ENCODE measurements at places on chromosomes 3 and 15.

GRCh38 chr15:28929200-28929599 is 43.4 kb downstream of the APBA2 start:
- no peak for DNase-seq

- no peak for DNase-seq
These were observed 14.8 kb downstream of the TNK2 start for GRCh38 chr3:195893516-195893915.

DNA sequence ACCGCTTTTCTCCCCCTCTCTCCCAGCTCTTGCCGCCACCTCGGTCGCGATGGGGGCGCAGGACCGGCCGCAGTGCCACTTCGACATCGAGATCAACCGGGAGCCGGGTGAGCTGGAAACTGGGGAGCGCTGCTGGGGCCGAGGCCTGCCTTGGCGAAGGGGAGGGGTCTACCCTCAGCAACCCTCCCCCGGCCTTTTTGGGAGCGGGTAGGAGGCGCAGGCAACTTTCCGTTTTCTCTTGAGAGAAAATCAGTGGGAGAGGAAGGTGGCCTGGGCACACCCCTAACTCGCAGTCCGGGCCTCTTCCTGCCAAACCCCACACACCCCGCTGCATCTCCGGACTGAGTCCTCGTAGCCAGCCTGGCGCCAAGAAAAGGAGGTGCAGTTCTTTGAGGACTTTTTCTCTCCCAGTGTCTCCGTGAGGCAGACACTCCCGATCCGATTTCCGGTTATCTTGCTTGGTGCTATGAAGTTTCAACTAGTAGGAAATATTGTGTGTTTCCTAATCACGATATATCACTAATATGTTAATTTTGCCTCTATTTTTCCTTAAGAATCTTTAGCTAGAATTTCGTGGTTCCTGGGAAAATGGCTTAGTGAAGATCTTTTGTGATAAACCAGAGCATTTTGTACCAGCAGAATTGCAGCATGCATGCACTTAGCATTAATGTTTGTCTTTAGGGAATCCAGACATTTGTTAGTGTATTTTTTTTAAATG is 631 bp downstream of the NKTR start:
- peak; percentile 56 for DNase-seq

- no peak for DNase-seq
These were observed 121.9 kb upstream of the PDZRN3 start for GRCh38 chr3:73746623-73747022.

DNA sequence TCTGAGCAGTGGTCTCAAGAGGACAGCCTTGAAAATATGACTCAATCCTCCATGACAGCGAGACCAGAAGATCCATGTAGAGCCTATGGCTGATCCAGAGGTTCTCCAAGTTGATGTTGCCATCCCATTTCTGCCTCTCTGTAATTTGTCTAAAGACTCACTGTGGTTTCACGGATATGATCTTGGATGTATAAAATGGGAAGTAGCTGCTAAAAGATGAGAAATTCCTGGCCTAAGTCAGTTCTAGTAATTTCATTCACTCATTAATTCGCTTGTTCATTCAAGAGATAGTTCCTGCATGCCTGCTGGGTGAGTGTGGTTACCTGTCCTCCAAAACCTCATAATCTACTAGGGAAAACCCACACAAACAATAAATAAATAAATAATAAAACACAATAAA is 145.9 kb downstream of the TNIK start:
- no peak for DNase-seq

GRCh38 chr3:44926921-44927320 is 49.1 kb downstream of the ZDHHC3 start:
- DNase-seq, result no peak

DNA sequence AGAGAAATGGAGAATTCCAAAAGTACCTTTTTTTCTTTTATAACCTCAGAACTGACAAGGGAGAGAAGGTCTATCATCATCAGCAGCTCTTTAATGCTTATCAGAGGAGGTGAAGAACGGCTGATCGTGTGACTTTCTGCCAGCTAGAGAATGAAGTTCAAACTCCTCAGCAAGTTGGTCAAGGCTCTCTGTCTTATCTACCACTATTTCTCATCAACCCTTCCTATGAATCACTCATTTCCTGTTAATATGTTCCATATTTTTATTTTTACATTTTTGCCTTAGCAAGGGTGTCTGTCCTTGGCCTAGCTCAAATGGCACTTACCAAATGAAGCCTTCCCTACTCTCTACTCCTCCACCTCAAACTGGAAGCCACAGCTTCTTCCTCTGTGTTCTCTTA is 73.1 kb upstream of the TSPAN3 start:
- DNase-seq, result no peak

DNA sequence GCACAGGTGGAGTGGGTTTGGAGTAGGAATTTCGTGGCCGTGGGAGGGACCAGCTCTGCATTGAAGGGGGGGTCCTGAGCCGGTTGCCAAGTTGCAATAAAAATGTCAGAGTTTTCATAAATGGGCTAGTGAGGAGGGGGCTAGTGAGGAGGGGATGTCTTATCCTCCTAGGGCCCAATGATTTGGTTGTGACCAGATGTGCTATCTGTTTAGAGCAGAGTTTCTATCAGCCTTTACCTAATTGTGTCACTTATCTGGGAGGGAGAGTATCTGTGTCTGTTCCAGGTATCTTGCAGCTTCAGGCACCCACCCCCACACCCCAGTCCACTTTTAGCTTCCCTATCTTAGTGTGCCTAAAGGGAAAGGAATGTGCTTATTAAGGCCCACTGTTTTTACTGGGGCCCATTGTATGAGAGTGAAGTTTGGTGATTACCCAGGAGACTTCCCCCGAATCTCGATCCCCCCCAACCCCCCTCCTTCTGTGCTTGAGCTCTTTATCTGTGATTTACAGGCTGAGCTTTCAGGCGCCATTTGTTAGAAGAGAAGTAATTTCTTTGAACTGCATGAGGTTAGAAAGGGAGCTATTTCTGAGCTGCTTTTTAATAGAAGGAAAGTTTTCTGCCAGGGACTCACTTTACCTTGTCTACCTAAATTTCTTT is 42.6 kb downstream of the PPCDC start:
- DNase-seq, result no peak

DNA sequence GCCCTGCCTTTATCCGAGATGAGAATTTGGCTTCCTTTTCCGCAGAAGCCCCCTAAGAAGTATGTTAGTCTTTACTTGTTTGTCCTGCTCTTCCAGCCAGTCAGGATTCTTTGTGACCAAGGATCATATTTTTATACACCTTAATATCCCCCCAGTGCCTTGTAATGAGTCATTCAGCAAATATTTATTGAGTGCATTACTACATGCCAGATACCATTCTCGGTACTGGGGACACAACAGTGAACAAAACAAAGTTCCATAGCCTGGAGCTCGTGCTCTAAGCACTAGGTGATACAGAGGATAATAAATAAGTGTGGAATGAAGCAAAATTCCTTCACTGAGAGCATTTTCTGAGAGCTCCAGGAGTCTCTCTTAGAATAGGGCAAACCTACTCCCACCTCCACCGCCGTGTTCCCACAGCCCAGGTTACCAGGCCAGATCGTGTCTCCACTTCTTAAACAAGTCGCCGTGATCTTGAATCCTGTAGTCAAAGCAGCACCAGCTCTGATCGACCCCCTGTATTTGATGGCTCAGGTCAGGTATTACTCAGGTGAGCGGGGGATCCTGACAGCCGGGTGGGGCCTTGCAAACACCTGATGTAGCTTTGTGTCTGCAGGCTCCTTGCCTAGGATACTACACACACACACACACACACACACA is 18.5 kb downstream of the TTC21A start:
- no peak for DNase-seq

DNA sequence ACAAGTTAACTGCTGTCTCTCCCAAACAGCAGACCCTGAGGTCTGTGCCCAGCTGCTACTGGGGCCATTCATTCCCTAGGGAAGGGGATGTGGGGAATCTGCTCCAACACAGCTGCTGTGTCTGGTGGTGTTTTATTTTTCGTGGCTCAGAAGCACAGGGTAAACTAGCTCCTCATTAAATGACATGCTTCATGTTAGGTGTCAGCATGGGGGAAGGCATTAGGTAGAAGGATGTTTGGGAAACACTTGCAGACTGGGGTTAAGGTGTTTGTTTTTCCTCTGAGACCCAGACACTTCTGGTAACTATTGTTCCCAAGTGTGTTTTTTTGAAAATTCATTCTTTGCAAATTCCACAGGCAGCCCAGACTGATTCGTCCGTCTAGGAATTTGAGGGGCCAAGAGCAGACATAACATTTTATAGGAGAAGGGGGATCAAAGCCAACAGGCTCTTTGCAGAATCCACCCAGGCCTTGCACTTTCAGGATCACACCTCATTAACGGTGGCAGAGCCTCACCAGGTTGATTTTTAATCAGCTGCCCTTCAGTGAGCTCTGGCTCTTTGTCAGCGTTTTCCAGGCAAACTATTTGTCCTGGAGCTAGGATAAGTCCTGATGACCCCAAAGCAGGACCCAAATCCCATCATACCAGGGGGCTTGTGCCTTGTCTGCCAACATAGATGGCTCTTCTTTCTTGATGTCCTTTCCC is 65.4 kb upstream of the ITGA11 start:
- DNase-seq, result no peak
